Transverse colon (tissue), 4 donors: ENCODE measurements at places on chromosomes 7 and 10. TPM values are rescaled to one million over a fixed set of nuclear protein-coding genes. Genes with fewer than 3 reads are reported as not detected.

GRCh38 chr10:13105184-13105583 is 5.2 kb downstream of the OPTN start:
- no peaks in the 10 kb centered on the region for H3K36me3 ChIP-seq
- peaks cover 65% of the 10 kb centered on the region for H3K4me1 ChIP-seq
- no peak overlapping the region for H3K4me3 ChIP-seq
- H3K27me3 ChIP-seq = no peaks in the 10 kb centered on the region

Gene PKD2L1
- 1.9 TPM for total RNA-seq

DNA sequence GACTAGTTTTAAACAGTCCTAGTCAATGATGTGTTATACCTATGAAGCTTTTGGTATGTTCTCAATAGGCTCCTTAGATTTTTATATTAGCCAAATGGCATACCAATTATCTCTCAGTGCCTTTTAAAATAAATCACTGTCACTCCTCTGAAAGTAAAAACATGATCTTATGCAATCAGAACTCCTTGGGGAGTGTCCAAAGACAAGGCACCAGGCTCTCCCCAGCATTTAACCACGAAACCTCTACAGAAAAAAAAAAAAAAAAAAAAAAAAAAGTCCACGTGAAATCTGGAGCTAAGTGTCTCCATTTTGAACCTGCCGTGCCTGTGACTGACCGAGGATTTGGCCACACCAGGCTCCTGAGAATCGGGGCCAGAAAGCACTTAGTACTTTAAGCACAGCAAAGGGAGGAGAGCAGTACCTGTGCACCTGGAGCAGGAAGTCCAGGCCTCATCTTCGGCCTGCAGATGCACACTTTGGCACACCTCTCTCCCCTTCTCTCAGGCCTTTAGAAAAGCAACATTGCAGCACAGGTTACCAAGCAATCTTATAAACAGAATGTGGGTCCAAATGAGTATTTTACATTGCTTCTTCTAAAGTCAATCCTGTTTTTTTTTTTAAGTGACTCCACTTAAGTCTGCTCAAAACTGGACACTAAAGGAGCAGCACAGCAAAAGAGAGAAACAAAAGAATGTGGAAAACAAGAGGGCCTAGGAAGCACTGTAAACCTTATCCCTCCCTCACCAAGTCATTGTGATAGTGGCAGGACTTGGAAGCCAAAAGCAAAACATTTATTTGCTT is 1.5 kb downstream of the FAM13C start:
- no peak overlapping the region for H3K4me3 ChIP-seq
- no peak for DNase-seq
- no peaks in the 10 kb centered on the region for H3K36me3 ChIP-seq
- peak overlapping the region; percentile 83 for H3K27ac ChIP-seq

Gene CPA1
- total RNA-seq = not detected

Gene NUTM2B
- total RNA-seq = 6.8 TPM

- no peaks in the 10 kb centered on the region for H3K27me3 ChIP-seq
- no peak overlapping the region for H3K4me3 ChIP-seq
- H3K36me3 ChIP-seq = no peaks in the 10 kb centered on the region
- H3K27ac ChIP-seq = no peak overlapping the region
Observed at GRCh38 chr10:109281347-109281746, 642.0 kb downstream of the XPNPEP1 start.

GRCh38 chr10:71720288-71720687 is 710 bp upstream of the C10orf105 start:
- DNase-seq = no peak
- no peak overlapping the region for H3K27ac ChIP-seq
- peaks cover 2% of the 10 kb centered on the region for H3K4me1 ChIP-seq
- no peaks in the 10 kb centered on the region for H3K27me3 ChIP-seq

DNA sequence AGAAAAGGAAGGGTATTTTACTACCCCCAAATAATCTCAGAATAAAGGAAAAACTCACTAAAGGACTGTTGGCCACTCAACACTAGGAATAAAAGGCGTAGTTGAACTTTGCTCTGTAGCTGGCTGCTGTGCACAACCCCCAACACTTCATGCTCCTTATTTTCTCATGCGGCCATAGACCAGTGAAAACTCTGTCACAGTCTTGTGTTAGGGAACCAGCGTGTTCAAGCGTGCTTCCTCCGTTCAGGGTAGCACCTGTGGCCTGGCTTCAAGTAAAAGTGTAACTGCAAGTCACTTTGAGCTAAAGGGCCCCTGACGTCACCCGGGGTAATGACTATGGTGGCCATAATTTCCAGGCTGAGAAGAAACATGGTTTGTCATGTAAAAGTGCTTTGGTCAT is 27.0 kb downstream of the BLNK start:
- peak overlapping the region; percentile 55 for H3K27ac ChIP-seq
- H3K4me3 ChIP-seq = no peak overlapping the region
- H3K27me3 ChIP-seq = no peaks in the 10 kb centered on the region
- H3K36me3 ChIP-seq = no peaks in the 10 kb centered on the region
- peak; percentile 74 for DNase-seq
- peaks cover 4% of the 10 kb centered on the region for H3K4me1 ChIP-seq

- no peak overlapping the region for H3K27ac ChIP-seq
- no peak for DNase-seq
- H3K4me1 ChIP-seq = no peaks in the 10 kb centered on the region
- no peaks in the 10 kb centered on the region for H3K27me3 ChIP-seq
Observed at GRCh38 chr10:108653531-108653930, 1269.8 kb downstream of the XPNPEP1 start.

DNA sequence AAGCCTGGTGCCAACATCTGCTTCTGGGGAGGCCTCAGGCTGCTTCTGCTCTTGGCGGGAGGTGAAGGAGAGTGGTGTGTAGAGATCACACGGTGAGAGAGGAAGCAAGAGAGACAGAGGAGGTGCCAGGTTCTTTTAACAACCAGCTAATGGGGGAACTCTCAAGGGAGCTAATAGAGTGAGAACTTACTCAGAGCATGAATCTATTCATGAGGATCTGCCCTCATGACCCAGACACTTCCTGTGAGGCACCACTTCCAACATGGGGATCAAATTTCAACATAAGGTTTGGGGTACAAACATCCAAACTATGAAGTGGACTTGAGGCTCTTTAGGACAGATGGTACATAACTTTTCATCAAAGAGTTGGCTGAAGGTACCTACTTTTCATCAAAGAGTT is 5.1 kb upstream of the ZNF32 start:
- no peak for DNase-seq
- no peak overlapping the region for H3K27ac ChIP-seq
- H3K4me1 ChIP-seq = peaks cover 5% of the 10 kb centered on the region
- no peaks in the 10 kb centered on the region for H3K36me3 ChIP-seq

Gene ADO
- total RNA-seq = 9.6 TPM

Gene SEMA3E
- total RNA-seq = not detected

- no peak overlapping the region for H3K4me3 ChIP-seq
- peaks cover 18% of the 10 kb centered on the region for H3K4me1 ChIP-seq
- no peaks in the 10 kb centered on the region for H3K36me3 ChIP-seq
Observed at GRCh38 chr7:7705318-7705717, 13.1 kb downstream of the RPA3 start.

Gene SFRP5
- total RNA-seq = 4.6 TPM

DNA sequence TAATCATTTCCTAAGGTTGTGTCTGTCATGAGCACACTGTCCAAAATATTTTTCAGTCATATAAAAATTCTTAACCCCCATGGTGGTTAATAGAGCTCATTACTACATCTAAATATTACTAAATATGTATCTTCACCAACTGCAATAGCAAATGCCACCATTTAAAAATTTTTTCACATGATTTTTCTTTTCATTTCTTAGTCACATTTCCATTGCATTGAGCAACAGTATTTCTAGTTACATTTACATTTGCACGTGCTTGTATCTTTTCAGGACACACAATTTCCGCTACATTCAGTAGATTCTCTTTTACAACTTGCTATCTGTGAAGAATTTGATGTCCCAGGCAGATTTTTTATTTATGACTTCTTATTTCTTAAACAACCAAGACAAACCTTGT is 5.2 kb upstream of the TAS2R40 start:
- no peak overlapping the region for H3K27ac ChIP-seq
- peaks cover 5% of the 10 kb centered on the region for H3K27me3 ChIP-seq
- DNase-seq = no peak
- no peaks in the 10 kb centered on the region for H3K36me3 ChIP-seq
- no peak overlapping the region for H3K4me3 ChIP-seq

DNA sequence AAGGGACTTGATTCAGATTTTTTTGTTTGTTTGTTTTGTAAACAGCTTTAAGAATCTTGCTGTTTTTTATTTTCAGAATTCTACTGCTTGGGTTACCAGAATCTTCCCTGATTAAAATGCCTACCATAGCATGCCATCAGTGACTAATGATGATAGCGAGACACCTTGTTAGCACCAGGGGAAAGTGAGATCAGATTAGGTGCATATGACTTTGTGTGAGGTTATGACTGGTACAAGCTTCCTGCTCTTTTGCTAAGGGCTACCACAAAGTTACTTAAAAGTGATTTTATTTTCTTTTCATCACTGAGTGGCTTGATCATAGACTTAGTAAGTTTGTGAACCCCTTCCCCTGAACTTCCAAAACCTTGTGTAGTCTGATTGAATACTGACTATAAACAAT is 93.5 kb downstream of the SND1 start:
- H3K4me3 ChIP-seq = no peak overlapping the region
- H3K27me3 ChIP-seq = no peaks in the 10 kb centered on the region
- H3K36me3 ChIP-seq = no peaks in the 10 kb centered on the region
- no peak overlapping the region for H3K27ac ChIP-seq
- DNase-seq = no peak

GRCh38 chr7:155669717-155670505 is 25.4 kb downstream of the RBM33 start:
- H3K27ac ChIP-seq = no peak overlapping the region
- no peaks in the 10 kb centered on the region for H3K36me3 ChIP-seq
- H3K4me1 ChIP-seq = peaks cover 9% of the 10 kb centered on the region

DNA sequence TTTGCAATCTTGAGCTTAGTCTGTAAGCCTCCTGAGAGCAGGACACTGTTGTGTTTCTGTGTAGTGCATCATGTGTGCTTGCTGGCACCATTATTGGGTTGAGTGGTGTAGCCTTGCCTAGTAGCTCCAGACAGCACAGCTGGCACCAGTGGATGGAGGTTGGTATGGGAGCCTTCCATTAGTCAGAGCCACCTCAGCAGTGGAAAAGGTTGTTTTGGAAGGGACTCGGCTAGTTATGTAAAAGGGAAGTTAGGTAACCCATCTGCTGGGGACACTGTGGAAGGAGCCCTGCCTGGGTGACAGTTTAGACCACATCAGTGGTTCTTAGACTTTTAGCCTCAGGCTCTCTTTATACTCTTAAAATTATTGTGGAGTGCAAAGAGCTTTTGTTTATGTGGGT is 16.3 kb downstream of the MINDY4 start:
- DNase-seq = no peak
- no peak overlapping the region for H3K4me3 ChIP-seq
- H3K4me1 ChIP-seq = no peaks in the 10 kb centered on the region
- no peak overlapping the region for H3K27ac ChIP-seq
- H3K36me3 ChIP-seq = no peaks in the 10 kb centered on the region

GRCh38 chr10:25547382-25547781 is 372.6 kb downstream of the GPR158 start:
- H3K36me3 ChIP-seq = no peaks in the 10 kb centered on the region
- H3K4me1 ChIP-seq = no peaks in the 10 kb centered on the region
- H3K27me3 ChIP-seq = no peaks in the 10 kb centered on the region
- no peak overlapping the region for H3K4me3 ChIP-seq

Gene STEAP4
- 3.8 TPM for total RNA-seq

Gene SMO
- 1.9 TPM for total RNA-seq

- no peaks in the 10 kb centered on the region for H3K4me1 ChIP-seq
- H3K27me3 ChIP-seq = no peaks in the 10 kb centered on the region
- H3K36me3 ChIP-seq = no peaks in the 10 kb centered on the region
Observed at GRCh38 chr7:40475681-40475982, 340.8 kb downstream of the SUGCT start.

GRCh38 chr10:72097448-72098300 is 9.3 kb upstream of the SPOCK2 start:
- peaks cover 7% of the 10 kb centered on the region for H3K4me1 ChIP-seq
- no peak for DNase-seq
- no peak overlapping the region for H3K4me3 ChIP-seq
- no peaks in the 10 kb centered on the region for H3K36me3 ChIP-seq
- H3K27me3 ChIP-seq = no peaks in the 10 kb centered on the region

GRCh38 chr7:24870766-24871165 is 109.2 kb downstream of the OSBPL3 start:
- no peak overlapping the region for H3K4me3 ChIP-seq
- no peaks in the 10 kb centered on the region for H3K27me3 ChIP-seq
- no peaks in the 10 kb centered on the region for H3K36me3 ChIP-seq
- H3K4me1 ChIP-seq = no peaks in the 10 kb centered on the region
- H3K27ac ChIP-seq = no peak overlapping the region

DNA sequence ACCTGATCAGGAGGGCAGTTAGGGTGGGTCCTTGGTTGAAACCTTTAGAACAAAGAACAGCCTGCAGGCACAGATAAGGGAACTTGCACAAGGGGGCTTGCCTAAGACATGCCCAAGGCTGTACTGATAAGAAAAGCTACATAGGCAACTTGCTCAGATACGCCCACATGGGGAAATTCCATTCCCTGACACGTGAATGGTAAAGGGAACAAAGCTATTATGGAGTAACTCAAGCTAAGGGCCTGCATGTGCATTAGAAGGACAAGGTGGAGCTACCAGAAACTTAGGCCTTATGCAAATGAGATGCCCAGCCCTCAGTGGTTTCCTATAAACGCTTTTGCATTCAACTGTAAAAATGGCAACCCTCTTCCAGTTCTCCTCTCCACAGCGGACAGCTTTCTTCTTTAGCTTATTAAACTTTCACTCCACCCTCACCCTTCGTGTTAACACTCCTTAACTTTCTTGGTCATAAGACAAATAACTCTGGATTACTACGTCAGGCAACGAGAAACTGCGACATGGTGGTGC is 1192.1 kb upstream of the CELF2 start:
- H3K27me3 ChIP-seq = no peaks in the 10 kb centered on the region
- no peaks in the 10 kb centered on the region for H3K4me1 ChIP-seq
- H3K27ac ChIP-seq = no peak overlapping the region
- DNase-seq = no peak
- H3K36me3 ChIP-seq = no peaks in the 10 kb centered on the region

Gene ENTPD1
- 6.0 TPM for total RNA-seq

Gene RBM20
- total RNA-seq = 1.2 TPM

GRCh38 chr7:55400191-55400590 is 35.1 kb downstream of the LANCL2 start:
- H3K4me3 ChIP-seq = no peak overlapping the region
- H3K36me3 ChIP-seq = no peaks in the 10 kb centered on the region
- H3K27ac ChIP-seq = no peak overlapping the region
- H3K4me1 ChIP-seq = no peaks in the 10 kb centered on the region
- DNase-seq = no peak

DNA sequence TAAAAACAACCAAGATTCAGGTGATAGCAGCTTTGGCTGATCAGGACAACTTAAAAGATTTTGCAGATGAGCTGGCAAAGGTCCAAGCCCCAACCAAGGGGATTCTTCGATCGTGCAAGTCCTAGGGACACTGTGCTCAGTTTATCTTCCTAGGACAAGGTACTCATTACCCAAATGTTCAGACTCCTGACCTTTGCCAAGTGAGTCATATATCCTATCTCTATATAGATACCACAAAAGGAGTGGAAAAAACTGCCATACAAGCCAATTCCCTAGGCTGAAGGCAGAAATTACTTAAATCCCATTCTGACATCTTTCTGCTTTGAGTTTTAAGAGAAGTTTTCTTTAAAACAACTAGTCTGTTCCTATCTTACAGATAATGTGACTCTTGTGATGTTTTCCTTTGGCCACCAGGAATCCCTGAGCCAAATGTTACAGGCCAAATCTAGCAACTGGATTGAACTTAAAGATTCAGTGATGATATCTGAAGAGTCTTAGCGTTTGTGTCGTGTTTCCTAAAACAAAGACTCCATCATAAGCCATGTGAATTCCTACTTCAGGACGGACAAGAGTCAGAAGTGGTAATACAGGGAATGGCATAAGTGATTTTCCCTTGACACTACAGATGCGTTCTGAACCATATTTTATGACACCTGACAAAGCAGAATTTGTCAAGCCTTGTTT is 142.6 kb upstream of the ASAH2 start:
- H3K27me3 ChIP-seq = no peaks in the 10 kb centered on the region
- DNase-seq = no peak
- no peak overlapping the region for H3K4me3 ChIP-seq
- H3K36me3 ChIP-seq = no peaks in the 10 kb centered on the region
- no peaks in the 10 kb centered on the region for H3K4me1 ChIP-seq

Gene ANXA8
- total RNA-seq = not detected
